CD4-positive, alpha-beta T cell treated with Interleukin-4 for 4 hours (primary cell): ENCODE measurements at places on chromosomes 1 and 21.

DNA sequence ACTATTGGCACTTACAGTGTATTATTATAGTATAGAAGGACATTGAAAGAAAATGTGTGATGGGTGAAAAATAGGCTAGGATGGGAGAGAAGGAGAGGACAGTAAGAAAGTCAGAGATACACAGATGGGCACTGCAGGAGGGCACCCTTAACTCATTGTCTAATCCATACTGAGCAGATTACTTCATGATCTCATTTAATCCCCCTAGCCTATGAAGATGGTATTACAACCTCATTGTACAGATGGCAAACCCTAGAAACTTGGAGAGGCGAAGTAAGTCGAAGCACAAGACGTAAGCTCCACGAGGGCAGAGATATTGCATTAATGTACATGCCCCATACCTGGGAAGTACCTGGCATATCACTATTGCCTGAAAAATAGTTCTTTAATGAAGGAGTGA is 346.9 kb upstream of the DAB1 start:
- no peak for DNase-seq

DNA sequence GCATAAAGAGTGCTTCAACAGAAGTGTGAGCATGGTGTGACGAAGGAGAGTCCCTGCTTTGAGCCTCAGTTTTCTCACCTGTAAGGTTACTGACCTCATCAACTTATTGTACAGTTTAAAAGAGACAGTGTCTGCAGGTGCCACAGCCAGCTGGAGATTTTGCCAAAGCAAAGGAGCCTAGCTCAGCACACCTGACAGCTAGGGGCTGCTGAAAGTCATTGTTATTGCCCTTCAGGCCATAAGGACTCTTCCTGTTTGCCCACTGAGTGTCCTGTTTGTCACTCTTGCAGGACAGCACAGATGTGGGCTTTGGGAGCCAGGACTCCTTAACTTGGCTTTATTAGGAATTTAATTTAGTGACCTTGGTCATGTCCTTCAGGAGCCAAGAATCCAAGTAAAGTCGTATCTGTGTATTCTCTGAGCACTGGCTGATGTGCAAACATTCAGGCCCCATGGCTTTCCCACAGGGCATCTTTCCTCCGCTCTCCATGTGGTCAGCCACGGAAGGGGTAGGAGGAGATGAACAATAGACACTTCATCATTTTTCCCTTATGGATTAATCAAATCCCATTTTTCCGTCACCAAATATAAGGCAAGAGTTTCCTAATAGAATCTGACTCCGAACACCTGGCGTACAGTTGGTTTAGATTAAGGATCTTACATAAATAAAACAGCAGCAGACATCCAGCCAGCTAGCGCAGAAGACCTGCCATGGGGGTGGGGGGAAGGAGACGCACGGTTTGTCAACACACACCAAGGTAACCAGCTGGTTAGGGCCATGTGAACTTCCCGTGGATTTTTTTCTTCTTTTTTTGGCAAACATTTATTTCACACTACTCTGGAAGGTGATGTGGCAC is 43.1 kb upstream of the KANK4 start:
- DNase-seq, result no peak

DNA sequence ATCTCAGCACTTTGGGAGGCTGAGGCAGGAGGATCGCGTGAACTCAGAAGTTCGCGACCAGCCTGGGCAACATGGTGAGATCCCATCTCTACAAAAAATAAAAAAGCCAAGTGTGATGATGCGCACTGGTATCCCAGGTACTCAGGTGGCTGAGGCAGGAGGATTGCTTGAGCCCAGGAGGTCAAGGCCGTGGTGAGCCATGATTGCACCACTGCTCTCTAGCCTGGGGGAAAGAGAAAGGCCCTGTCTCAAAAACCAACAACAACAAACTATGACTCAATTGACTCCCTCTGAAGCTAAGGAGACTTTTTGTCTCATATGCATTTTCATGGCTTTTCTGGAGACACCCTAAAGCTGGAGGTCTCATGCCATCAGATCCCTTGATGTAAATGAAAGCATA is 118.8 kb downstream of the CCDC185 start:
- no peak for DNase-seq

- DNase-seq, result no peak
These were observed 152.9 kb upstream of the PTBP2 start for GRCh38 chr1:96568639-96569038.

- no peak for DNase-seq
These were observed 46.7 kb upstream of the LAMC2 start for GRCh38 chr1:183139281-183139942.

DNA sequence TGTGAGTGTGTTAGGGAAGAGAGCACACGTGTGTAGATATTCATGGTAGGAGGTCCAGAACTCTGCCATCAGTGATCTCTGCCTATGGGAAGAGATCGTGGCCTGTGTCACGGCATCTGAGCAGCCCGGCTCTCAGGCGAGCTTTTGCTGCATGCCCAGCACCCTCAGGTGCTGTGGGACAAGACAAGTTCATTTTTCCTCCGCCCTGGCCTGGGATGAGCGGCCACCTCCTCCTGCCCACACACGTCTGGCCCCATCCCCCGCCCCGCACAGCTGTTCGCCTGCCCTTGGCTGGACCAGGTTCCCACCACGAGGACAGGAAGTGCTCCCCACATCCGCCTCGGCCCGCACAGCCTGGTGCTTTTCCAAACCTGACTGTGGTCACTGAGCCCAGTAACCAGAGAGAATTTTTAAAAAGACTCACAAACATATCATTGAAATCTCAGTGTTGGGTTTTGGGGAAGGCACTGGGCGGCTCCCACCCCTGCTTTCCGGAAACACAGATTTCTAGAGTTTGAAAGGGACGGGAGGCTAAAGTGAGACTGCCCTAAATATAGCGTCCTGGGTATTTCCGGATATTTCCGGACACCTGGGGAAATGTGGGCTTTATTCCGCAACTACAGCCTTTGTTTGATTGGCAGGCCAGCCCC is 18.0 kb downstream of the BMP8A start:
- DNase-seq, result no peak

DNA sequence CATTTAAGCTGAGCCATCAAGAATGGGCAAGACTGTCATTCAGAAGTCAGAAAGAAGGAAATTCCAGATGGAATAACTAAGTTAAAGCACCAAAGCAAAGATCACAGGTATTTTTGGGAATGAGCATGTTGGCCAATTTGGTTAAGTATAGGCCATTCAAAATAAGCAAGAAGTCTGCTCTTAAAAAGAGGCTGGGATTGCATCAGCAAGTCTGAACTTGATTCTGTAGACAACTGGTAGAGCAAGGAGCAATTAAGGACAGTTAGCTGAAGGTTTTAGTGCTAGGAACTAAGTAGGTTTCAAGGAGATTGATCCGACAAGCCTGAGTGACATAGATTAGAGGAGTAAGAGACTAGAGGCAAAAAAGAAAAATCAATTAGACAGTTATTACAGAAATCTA is 8.4 kb downstream of the ANKRD45 start:
- no peak for DNase-seq

DNA sequence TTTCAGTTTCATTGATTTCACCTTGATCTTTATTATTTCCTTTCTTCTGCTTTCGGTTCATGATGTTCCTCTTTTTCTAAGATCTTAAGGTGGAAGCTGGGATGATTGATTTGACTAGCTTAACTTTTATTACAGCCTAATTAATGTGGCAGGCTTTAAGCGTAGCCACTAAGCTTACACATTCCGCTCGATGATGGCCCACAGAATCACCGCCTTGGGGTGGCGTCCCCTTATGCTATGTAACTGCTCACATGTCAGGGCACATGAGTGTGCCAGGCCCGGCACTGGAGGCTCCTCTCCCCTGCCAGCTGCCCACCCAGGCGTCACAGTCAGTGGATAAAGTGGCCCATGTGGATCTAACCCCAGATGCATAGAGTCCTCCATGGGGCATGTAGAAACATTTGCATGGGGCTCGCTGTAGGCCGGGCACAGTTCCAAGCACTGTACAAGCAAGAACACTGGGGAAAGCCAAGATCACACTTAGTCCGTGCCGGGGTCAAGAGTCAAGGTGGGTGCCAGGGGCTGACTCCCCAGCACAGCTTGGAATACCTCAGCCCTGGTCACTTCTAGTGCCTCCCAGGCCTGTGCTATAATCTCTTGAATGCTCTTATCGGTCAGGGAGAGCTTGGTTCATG is 41.7 kb downstream of the PKNOX1 start:
- no peak for DNase-seq
